GM18507 (cell line): ENCODE measurements at places on chromosomes 7 and 10.

GRCh38 chr7:140661124-140661523 lies 11.6 kb upstream of the ADCK2 start:
- no peak for DNase-seq

DNA sequence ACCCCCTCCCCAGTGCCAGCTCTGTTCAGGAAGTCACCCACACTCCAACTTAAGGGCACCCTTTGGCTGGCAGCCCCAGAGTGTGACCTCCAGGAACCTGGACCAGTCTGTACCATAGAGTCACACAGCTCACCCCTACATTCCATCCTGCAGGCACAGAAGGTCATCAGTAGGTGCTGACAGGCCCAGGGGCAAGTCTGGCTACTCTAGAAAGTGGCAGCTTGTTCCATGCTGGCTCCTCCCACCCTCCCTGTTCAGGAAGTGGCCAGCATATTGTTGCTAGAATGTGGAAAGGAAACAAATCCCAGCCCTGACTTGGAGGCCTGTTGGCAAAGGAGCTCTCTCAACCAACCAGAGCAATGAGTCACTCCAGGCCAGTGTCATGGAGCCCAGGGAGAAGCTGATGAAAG lies 3.2 kb upstream of the NCOA4 start:
- DNase-seq: no peak

- DNase-seq: no peak
Observed at GRCh38 chr7:127578711-127579275, 6.6 kb downstream of the GCC1 start.

DNA sequence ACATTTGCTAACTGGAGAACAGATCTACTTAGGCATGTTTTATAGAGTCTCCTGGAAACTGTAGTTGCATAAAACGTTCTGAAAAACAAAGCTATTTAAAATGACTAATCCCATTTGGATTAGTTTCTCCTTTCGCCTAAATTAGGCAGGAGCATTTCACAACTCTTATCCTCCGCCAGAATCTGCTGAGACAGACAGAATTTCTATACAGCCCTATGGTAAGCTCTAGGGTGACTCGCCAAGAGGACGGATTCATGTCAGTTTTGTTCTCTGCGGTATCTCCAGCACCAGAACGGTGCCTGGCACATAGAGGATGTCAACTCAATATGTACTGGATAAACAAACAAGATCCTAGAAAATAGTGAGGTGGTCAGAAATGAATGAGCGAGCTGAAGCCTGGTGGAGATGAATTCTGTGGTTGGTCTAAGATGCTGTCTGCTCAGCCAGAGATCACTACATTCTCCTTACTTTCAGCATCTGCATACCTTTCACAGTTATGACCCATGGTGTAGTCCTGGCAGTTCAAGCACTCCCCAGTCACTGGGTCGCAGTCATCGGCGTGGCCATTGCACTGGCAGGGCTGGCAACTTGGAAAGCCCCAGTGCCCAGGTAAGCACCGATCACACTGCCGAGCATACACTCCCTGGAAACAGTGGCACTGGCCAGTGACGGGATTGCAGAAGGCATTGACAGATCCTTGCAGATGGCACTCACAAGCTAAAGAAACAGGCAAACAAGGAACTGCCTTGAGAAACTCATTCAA lies 44.0 kb downstream of the LAMB1 start:
- no peak for DNase-seq

DNA sequence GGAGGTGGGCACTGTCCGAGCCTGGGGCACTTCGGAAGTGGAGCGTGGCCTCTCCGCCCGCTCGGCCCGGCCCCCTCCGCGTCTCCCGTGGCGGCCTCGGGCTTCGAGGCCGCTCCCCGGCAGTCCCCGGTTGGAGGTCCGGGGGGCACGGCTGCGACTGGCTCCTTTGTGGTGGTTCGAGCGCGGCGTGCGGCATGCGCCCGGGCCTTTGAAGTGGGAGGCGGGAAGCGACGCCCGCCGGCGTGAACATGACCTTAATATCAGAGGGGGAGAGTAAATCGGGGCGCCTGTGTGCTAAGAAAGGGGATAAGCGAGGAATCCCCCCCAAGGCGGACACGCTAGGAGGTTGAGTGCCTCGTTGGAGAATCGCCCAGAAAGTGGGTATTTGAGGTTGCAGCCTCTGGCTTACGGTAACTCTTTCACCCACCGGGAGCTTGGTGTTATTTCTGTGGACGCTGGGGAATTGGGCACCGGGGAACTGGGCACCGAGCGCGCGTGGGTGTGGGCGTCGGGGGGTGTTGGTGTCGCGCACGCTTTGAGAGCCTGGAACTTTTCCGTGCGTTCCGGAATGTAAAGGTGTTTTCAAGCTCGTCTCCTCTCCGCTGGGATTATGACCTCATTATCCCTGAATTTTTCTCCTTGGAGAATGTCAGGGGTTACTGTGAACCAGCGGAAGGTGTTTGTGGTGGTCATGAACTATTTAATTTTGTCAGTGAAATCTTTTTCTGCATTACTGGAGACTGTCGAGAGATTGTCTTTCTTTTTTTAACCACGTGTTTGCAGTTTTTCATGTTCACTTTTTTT lies 660 bp downstream of the SUV39H2 start:
- DNase-seq: peak; percentile 12

DNA sequence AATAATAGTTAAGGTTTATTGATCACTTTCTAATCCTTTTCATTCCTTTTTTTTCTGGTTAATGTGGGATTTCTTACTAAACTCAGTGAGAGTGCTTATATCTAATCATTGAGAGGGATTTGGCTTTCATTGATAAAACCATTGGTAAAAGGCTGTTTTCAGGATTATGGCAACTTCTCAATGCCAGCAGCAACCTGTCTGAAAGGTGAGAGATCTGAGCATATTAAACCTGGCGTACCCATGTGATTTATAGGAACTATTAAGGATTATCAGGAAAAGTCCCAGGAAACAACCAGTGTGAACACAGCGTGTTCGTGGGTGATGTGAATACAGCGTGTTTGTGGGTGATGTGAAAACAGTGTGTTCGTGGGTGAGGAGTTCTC lies 65.9 kb downstream of the PDIA4 start:
- DNase-seq: no peak

DNA sequence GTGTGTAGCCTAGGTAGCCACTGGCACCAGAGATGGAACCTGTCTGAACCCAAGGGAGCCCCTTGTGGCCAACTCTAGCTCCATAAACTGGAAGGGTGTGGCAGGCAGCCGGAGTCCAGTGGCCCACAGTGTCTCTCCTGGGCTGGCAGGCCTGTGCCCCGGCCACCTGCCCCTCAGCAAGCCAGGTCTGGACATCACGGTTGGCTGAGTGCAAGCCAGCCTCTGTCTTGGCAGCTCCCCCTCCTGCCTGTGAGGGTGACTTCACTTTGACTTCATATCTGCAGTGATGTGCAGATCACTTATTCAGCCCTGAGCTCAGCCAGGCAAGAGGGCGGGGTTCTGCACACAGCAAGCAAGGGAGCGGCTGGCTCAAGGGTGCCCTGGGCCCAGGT lies 1.3 kb upstream of the RET start:
- no peak for DNase-seq

DNA sequence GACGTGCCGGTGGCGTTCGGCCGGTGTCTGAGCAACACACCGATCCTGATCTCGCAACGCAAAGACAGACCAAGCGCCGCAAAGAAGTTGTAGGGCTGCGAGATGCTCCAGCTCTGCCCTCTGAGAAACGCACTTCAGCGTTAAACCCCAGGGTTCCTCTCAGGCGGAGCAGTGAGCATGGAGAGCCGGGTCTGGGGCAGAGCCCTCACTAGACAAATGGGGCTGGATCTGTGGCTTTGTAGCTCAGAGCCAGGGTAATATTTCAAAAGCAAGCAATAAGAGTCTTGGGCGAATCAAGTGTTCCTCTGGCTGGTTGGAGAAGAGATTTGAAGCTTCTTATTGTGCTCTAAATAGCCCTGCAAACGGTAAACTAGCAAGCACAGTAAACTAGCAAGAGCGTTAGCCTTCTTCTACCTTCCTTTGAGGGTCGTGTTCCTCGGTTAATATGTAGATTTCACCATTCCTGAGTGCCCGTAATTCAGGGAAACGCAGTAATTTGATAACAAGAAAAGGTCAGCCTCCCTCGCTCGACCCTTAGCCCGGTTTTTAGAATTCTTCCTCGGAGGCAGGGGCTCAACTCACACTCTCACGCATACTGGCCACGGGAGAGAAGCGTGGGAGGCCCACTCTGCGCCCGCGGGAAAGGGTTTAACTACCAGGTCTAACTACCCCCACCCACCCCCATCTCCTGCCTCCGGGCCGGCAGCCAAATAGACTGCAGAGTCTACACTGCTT lies 6.7 kb downstream of the SKAP2 start:
- no peak for DNase-seq

GRCh38 chr7:112635742-112636141 lies 154.5 kb downstream of the TMEM168 start:
- no peak for DNase-seq

- peak; percentile 72 for DNase-seq
Observed at GRCh38 chr7:76291351-76292212, 10.9 kb upstream of the HSPB1 start.

GRCh38 chr10:63889803-63890202 lies 368.6 kb downstream of the REEP3 start:
- DNase-seq: no peak

DNA sequence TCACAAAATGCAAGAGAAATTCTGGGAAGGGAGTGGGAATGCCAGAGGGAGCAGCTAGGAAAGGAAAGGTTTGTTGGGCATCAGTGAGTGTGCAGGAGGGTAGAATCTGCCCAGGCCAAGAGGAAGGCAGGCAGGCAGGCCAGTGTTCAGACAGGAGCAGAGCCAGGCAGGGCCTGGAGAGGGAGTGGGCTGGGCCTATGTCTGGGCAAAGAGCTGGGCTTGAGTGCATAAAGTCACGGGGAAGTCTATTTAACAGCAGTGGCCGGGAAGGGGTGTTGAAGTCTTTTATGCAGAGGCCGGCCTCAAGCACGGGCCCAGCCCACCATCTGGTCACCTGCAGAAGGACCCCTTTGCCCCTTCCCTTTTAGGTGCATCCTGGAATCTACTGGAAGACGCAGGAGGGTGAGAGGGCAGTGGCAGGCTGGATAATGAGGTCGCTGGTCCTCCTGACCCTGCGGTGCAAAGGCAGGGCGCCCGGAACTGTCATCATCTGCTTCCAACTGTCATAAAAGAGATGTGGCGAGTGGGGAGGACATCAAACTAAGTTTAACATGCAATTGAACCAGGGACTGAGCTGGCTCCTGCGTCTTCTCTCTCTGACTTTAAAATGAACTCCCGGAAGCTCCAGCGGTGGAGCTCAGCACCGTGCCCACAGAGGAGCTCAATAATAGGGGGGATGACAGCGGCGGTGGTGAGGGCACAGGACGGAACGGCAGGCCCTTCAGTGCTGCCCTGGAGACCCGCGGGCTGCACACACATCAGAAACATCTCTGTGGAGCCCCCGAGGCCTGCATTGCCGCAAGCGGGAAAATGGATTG lies 29.5 kb downstream of the CARD11 start:
- no peak for DNase-seq

GRCh38 chr7:148894591-148894990 lies 10.5 kb upstream of the EZH2 start:
- DNase-seq: no peak

DNA sequence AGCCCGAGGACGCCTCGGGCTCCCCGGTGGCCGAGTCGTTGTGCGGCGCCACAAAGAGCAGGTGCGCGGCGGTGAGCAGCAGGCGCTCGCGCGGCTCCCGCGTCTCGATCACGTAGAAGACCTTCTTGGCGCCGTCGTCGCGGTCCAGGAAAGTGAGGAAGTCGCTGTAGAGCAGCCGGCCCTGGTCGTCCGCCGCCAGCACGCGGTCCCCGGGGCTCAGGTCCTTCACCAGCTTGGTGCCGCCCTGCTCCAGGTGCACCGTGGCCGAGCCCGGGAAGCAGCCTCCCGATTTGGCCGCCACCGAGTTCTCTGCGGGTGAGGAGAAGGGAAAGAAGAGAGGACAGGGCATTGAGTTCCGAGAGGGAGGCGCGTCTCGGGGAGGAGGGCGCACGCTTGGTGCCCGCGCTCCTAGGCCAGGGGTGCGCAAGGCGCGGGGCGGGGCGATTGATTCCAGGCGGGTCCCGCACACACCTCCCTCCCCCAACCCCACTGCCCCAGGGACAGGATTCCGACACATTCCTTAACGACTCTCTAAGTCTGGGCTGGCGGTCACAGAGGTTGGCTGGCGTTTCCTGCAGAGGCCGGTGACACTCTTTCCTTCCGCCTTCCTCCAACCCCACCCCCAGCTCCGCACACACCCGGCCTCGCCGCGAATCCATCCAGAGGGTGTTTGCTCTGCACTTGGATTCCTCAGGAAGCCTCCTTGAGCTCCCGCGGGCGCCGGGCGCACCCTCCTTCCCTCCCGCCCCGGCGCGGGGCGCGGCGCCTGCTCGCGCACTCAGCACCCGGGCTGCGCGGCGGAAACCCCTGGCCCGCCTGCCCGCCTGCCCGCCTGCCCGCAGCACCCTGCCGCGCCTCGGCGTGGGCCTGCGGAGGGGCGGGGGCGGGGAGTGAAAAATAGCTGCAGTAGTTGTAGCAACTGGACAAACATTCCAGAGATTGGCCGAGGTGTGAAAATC lies 8.6 kb downstream of the SHH start:
- no peak for DNase-seq

DNA sequence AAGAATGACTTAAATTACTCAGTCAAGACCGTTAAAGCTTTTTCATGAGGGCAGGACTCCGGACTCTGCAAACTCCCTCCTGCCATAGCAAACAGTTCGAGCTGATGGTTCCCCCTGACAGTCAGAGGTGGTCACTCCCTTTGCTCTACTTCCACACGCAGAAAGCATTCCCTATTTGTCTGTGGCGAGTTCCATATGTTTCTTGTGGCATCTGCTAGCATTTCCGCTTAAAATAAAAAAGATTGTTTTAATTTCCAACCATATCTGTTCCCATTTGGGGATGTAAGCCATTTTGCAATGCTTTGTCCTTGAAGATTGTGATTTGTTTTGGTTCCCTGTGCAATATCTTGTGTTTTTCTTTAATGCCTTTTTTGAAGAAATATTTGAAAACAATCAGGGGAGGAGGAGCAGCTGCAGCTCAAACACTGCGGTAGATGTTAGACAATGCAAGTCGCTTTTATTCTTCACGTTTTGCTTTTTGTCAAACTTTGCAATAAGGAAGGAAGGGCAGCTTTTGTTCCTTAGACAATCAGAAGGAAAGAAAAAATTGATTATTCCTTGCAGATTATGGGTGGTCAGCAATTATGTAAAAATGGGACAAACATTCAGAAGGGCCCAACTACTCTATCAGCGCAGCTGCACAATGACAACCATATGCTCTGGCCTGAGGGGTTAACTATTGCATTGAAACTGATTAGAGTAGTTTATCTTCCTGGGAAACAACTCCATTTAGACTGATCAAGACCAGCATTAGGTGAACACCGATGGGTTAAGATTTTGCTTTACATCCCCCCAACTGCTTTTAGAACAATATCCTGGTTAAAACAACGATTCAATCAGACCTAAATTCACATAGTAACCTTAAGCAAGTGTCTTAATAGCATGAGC lies 425.8 kb upstream of the NRP1 start:
- DNase-seq: no peak
